Midbrain (tissue), 1 donor: ENCODE measurements at places on chromosomes 2 and 18.

GRCh38 chr2:135899567-135899966 is 23.3 kb upstream of the MCM6 start:
- DNase-seq = no peak

- DNase-seq = no peak
Observed at GRCh38 chr2:151161821-151162551, 99.7 kb downstream of the RBM43 start.

DNA sequence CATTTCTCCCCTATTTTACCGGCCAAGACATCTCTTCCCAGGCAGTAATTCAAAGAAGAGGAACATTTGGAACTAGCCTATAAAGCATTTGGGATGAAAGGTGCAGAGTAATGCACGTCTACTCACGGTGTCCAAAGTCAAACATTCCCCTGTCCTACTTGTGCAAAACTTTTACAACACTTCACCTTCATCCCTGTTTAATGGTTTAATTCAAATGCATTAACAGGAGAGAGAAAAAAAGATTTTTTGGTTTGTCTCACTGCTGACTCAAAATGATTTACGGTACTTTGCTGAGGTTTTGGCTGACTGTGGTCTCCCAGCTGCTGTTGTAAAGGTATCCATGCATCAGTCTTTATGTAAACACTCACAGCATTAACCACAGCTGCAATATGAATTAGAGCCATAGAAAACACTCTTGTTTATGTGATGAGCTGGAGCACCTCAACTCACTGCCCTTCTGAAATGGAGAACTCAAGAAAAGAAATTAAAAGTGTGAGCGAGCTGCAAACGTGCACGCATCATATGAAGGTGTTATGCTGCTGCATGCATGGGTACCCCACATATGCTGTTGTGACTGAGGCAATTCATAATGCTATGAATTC is 220.5 kb downstream of the PIEZO2 start:
- no peak for DNase-seq

DNA sequence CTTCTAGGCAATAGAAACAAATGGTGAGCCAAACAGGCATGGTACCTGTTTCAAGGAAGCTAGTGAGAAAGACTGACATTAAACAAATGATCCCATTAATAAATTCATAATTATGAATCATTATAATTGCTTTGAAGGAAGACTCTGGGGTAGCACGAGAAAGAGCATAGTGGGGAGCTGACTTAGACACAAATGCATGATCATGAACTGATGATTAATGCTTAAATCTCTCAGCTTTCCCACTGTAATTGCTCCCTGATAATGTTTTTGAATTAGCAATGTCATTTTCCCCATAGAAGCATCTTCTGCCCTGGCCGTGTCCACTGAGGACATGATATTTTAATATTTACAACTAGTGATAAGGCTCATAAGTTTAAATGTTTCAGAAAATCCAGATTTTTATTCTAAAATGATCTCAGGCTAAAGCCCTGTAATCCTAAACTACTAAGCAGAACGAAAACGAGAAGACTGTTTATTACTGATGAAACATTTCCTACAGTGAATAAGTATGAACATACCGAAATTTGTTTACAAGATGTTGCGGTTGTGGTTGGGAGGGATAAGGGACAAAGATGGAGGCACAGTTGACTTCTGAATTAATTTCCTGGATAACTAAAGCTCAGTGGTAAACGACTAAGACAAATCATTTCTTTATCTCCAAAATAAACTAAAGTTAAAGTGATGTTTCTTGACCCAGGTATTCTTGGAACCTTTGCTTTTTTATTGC is 47.3 kb upstream of the TACR1 start:
- no peak for DNase-seq

DNA sequence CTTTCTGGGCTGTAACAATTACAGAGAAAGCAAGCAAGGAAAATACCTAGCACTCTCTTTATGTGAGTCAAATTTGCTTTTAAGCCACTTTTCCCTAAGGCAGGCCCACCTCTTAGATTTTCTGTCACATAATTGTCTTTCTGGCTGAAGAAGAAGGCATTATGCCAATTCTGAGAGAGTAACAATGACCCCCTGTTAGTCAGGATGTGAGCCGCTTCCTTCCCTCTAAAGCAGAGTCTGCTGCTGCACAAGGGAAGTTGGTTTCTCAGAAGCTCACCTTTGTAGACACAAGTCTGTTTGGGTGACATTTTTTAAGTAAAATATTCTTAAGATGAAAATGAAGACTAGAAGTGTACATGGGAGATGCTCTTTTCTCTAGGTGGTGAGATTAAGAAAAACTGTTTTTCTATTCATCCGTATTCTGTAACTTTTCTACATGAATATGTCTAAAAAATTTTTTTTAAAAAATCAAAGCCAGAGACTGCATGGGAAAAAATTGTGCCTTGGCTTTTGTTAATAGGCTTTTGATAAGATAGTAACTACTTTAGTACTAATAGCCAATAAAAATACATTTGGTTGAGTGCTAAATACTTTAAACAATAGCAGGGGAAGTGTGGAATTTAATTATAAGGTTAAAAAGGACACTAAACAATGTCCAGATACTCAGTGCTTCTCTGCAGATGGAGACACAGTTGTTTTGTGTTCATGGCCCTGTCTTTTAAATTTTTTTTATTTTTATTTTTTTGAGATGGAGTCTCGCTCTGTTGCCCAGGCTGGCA is 33.4 kb upstream of the VPS54 start:
- no peak for DNase-seq

DNA sequence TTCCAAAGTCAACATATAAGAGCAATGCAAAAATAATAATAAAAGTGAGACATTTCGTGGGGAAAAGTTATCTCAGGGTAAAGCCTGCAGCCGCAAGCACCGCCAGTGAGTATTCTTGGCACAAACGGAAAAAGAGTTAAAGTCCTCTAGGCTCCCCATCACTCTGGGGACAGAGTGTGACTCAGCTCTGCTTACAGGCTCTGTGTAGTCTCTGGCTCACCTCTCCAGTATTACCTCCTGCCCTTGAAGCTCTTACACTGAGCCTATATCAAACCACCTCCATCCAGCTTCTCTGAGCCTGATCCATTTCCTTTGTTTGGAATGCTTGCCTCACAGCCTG is 55.5 kb downstream of the MTHFD2 start:
- DNase-seq = no peak
